GM20000 (cell line): ENCODE measurements at places on chromosomes 16 and 17.
A peak's percentile ranks its signal among the peaks of the same experiment; 100 is the strongest.

DNA sequence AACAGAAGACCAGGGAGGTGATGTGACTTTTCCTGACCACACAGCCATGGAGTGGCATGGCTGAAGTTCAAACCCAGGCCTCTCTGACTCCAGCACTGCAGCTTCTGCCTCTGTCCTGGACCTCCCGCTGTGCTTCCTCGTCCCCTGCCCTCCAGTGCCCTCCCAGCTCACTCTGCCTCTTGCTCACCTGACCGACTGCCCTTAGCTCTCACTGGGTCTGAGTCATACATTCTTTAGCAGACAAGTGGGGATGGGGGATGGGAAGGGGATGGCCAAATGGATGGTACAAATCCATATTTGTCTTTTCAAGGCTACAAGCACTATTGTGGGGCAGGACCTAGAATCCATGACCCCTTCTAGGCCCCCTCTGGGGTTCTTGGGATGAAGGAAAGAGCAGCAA lies 33.0 kb downstream of the PITPNM3 start:
- DNase-seq: no peak

GRCh38 chr16:54059319-54059718 lies 227.3 kb downstream of the IRX3 start:
- no peak for DNase-seq

DNA sequence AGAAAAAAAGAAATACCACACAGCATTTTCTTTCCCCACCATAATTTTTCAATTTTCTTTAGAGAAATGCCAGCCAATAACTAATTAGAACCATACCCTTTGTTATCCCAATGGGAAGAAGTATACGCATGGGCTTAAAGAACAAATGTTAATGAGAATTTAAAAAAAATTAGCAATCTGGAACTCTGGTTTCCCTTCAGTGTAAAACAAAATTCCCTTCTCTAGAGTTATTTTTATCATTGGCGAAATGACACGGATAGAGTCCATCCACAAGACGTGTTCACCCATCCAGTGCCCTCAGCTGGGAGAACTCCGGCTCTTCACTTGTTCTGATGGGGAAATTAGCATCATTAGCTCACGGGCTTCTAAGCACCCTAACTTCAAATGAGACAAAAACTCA lies 3.3 kb downstream of the NXN start:
- no peak for DNase-seq

DNA sequence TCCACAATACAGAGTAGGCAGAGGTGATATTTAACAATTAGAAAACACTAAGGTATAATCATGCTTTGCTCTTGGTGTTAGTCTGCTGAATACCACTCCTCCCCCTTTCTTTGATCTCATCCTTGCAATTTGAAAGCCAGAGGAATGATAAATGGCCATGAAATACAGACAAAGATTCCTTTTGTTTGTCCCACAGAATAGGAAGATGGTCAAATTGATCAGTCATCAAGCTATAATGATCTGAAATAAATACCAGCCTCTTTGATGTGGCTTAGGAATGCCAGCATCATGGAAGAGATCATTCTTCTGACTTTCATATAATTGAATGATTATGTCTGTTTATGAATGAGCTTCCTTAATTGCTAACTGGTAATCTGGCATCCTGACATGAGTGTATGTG lies 1541.7 kb upstream of the CDH8 start:
- DNase-seq: no peak

DNA sequence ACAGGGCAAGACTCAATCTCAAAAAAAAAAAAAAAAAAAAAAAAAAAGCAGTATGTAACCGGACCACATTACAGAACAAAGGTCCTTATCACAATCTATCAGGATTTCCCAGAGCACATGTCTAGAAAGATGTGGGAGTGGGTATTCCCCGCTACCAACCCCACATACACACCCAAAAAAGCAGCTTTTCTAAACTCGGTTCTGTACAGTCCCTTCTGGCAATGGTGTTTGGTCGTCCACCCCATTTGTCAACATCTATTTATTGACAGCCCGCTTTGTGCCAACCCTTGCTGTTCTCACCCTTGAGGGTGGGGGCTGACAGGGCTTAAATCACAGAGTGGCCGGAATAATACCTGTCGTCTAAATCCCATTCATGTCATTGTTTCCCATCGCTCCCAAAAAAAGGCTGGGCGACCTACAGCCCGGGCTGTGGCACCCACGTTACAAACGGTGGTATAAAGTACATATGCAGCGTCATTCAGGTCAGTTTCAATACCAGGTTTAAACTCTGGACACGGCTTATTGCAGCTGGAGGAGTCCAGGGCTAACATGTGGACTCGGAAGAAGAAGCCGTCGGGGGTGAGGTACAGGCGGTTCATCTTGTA lies 3.6 kb downstream of the C17orf58 start:
- peak; percentile 36 for DNase-seq

DNA sequence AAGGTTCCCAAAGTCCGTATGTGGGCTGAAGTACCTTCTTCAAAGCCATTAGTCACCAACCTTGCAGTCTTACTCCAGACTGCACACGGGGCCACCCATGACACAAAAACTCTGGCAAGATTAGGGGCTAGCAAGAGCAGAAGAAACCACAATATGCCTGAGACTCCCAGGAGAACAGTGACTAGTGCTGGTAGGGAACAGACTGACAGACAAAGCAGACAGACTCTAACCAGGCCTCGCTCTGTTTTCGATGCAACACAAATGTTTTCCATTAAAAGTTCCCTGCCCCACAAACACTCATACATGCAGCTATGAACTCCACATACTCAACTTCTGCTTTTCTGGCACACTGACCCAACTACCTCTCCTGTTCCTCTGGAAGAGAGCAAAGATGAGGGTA lies 102.2 kb downstream of the HIC1 start:
- no peak for DNase-seq

DNA sequence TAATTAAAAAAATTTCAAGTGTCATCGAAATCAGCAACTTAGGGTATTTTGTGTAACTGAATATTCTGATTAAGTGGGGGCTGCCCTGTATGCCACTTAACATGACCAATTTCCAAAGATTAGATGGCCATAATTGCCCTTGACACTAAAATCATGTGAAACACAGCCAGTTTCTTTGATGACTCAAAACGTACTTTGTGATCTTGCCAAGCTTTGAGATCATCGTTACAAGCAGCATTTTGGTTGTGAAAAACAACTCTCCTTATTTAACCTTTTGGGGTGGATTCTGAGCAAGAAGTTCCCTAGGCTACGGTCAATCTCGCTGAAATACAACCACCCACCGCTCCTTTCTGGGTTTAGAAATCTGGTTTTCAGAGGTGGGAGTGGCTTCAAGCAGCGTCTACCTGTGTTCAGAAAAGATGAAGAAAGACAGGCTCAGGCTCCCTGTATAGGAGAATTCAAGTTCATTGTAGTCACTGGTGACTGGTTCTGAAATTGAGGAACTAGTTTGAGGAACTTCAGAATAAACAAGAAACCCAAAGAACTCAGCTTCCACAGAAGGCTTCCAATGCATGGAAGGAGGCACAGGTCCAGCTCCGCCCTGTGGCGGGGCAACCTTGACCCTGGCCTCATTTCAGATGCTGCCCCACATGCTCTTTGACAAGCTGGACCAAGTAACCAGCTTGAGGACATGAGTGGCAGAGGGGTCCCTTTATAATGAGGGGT lies 9.4 kb downstream of the MAP3K14 start:
- peak; percentile 61 for DNase-seq

DNA sequence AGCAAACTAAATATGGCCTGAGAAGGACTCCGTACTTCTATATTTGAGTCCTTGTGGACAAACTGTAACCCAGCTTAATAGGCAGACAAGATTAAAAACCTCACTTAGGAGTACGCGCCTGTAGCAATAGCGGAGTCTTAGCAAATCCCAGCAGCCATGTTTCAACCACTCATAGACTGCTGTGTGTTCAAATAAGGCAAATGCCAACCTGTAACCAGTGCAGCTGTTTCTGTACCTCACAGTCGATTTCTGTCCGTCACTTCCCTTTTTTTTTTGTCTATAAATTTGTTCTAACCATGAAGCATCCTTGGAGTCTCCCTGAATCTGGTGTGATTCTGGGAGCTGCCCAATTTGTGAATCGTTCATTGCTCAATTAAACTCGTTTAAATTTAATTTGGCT lies 30.2 kb downstream of the TANC2 start:
- no peak for DNase-seq

- no peak for DNase-seq
Observed at GRCh38 chr16:1182316-1182671, 29.4 kb downstream of the CACNA1H start.

DNA sequence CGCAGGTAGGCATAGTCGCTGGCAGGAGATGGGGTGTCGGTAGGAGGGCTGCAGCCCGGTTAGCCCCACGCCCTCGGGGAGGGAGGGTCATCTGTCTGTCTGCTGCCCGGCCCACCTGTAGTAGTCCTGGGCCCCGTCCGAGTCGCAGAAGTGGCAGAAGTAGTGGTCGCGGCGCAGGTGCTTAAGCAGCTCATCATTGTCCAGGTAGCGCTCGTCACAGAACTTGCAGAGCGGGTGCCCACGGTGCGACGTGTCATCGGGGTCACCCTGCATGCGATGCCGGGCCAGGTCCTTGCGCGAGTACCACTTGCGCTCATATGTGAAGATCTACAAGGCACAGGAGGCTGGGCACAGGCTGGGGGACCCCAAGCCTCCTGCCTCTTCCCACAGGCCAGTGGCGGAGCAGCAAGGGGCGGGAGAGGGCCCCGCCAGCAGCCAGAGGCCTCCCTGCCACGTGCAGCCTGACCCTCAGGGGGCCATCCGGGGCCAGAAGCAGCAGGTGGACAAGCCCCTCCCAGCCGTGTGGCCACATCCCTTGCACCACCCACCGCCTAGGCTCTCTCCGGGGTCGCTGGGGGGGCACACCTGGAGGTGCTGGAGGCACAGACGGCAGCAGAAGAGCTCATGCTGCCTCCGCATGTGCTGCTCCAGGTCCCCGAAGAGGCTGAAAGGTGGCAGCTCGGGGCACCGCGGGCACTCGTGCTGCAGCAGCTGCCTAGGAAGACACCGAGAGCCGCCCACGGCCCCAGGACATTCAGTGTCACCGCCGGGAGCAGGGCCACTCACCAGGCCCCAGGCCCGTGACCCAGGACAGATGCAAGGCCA lies 7.0 kb downstream of the ZNF598 start:
- no peak for DNase-seq

DNA sequence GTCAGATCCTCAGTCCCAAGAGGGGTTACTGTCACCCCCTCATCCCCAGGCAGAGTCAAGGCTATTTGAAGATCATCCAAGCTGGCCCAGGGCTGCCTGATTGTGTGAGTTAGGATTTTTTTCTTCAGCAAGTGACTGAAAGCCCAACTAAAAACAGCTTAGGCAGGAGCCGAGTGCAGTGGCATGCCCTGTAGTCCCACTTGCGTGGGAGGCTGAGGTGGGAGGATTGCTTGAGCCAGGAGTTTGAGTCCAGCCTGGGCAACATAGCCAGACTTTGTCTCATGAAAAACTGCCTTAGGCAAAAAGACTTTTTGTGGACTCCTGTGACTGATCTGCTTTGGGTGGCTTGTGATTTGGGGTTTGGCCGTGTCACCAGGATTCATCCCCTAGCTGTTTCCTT lies 19.9 kb downstream of the PGS1 start:
- no peak for DNase-seq

GRCh38 chr16:87582966-87583325 lies 19.4 kb upstream of the JPH3 start:
- no peak for DNase-seq

GRCh38 chr16:57042157-57043111 lies 49.9 kb upstream of the CPNE2 start:
- DNase-seq: peak; percentile 81

DNA sequence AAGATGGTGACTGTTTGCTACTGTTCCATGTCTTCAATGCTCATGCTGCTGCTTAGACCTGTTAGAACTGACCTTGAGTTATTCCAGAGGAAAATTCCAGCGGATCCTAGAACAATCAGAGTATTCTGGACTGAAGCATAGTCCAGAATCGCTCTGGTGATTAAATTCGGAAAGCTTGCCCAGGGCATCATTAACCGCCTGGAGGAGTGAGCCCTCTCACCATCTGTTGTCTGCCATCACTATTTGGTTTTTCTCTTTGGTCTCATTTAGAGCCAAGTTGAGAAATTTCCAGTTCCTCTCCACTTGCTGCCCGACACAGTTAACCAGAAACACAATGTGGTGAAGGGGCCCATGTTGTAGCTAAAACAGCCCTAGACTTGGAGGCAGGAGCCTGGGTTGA lies 104.1 kb downstream of the BMERB1 start:
- no peak for DNase-seq

DNA sequence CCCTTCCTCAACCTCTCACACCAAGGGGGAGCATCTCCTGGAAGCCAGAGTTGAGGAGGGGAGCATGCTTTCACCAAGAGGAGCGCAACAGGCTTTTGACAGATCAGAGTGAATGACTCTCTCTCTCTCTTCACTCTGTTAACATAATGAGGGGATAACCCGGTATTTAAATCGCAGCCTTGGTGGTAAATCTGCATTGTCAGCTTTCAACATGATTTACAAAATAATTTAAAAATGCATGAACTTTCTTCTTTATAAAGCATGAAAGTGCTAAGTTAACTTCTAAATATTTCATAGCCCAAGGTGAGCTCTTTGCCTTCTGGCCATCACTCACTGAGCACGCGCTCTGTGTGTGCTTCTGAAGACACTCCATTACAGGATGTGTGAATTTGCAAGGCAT lies 61.8 kb downstream of the TMEM114 start:
- DNase-seq: no peak

GRCh38 chr17:55053855-55054254 lies 85.3 kb downstream of the STXBP4 start:
- no peak for DNase-seq

- DNase-seq: no peak
Observed at GRCh38 chr16:49462362-49462988, 88.9 kb downstream of the C16orf78 start.

GRCh38 chr17:60618854-60619526 lies 19.0 kb downstream of the PPM1D start:
- no peak for DNase-seq

DNA sequence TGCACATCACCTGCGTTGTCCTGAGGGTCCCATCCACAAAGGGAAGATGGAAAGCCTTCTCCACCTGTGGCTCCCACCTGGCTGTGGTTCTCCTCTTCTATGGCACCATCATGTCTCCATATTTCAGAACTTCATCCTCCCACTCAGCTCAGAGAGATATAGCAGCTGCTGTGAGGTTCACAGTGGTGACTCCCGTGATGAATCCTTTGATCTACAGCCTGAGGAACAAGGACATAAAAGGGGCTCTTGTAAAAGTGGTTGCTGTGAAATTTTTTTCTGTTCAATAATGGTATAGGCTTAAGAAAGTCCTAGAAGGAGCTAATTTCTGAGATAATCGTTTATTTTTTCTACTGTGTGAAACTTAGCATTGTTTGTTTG lies 18.7 kb downstream of the ZNF200 start:
- DNase-seq: no peak

GRCh38 chr17:75498726-75499213 lies 16.6 kb downstream of the CASKIN2 start:
- no peak for DNase-seq

GRCh38 chr17:50514936-50515702 lies 6.9 kb downstream of the MYCBPAP start:
- no peak for DNase-seq

- DNase-seq: no peak
Observed at GRCh38 chr16:28320741-28321140, 28.4 kb downstream of the SBK1 start.
